ENCODE measurements at places on chromosomes 7 and 10.
A peak's percentile ranks its signal among the peaks of the same experiment; 100 is the strongest.

- no peak for DNase-seq
These were observed 104.0 kb downstream of the GRM3 start for GRCh38 chr7:86747698-86748097.

DNA sequence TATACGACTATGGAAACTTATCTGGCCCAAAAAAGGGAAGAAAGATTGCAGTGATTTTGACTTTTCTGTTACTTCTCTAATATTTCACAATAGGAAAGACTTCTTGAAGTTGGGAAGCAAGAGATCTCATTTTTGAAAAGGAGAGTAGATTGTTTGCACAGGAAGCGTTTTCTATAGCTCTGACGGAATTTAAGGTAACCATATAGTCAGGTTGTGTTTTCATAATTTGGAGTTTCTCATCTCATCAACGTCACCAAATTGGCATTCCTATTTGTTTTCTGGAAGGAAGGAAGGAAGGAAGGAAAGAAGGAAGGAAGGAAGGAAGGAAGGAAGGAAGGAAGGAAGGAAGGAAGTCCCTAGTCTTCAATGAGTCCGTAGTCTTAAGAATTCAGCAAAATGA, 732.0 kb downstream of the XPNPEP1 start:
- DNase-seq = no peak

GRCh38 chr10:72277996-72278667, 4.4 kb downstream of the DDIT4 start:
- no peak for DNase-seq

DNA sequence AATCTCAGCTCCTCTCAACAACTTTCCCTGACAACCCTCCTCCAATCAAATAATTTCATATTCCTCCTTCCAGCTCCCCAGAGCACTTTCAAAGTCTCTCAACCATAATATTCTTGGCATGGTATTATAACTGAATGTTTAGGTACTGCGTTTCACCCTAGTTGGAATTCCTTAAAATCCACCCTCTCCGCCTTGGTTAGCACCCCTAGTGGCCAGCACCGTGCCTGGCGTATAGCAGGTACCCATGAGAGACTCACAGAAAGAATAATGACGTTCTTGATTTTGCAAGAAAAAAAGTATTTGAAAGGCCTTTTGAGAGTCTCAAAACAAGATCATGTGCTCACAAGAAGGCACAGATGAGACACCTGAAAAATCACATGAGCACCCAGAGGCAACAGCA, 50.9 kb downstream of the GLI3 start:
- DNase-seq = no peak

DNA sequence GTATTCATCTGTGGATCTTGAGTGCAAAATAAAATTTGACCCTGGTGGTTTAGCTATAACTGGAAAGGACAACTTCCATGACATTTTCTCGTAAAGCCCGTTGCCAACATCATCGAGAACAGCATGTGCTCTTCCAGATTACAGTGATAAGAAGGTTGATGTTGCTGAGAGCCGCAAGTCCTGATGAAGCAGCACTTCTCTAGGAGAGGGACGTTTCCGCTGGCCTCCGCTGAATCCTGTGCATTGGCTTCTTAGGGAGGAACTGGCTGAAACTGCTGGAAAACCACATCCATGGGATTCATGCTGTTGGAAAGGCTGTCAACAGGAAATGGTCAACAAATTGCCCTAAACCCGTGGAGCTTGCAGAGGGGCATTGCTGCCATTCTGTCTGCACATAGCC, 21.4 kb upstream of the ABCB5 start:
- DNase-seq = no peak

DNA sequence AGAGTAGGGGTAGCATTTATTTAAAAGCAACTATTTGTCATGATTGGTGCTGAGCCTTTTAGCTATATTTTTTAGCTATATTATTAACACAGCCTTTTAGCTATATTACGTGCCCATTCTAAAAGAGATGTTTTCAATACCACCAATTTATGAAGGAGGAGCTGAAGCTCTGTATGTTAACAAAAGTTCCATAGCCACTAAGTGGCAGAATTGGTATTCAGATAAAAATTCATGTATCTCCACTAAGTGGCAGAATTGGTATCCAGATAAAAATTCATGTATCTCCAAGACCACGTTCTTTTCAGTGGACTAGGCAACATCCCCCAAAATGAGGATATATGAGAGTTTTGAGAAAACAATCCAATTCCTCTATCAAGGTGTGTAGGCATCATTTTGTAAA, 268.6 kb downstream of the HGF start:
- DNase-seq = peak; percentile 28

DNA sequence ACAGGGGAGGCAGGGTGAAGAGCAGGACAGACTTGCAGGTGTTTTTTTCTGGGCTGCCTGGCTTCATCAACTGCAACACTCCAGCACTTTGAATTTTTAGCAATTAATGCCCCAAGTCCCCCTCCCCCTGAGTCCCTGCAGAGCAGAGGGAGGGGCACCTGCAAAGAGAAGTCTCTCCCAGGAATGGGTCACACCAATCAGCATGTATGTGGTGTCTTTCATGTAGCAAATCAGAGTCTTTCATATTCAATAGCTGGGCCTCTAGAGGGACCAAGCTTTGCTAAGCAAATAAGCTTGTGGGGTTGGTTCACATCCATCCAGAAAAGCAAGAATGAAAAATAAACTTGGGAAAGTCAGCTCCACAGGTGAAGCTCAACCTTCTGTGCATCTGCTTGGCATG, 90.7 kb downstream of the PARP12 start:
- DNase-seq = no peak

DNA sequence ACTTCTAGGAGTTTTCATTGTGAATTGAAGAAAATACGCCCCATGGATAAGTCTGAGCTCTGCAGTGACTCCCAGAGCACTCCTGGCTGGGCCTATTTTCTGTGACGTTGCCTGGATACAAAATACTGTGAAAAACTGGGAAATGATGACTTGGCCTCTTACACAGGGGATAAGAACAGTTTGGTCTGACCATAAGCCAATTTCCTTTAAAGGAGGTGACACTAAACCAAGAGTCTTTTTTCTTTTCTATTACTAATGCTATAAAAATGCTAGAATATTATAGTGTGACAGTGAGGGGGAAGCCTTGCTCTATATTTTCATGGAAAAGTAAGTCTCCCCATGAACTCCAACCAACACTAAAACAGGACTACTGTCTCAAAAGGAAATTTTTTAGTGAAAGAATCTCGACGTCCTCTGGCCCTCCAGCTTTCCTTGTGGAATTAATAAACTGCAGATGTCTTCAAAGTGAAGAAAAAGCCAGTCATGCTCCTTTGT, 45.5 kb downstream of the MYOF start:
- DNase-seq = peak; percentile 59

DNA sequence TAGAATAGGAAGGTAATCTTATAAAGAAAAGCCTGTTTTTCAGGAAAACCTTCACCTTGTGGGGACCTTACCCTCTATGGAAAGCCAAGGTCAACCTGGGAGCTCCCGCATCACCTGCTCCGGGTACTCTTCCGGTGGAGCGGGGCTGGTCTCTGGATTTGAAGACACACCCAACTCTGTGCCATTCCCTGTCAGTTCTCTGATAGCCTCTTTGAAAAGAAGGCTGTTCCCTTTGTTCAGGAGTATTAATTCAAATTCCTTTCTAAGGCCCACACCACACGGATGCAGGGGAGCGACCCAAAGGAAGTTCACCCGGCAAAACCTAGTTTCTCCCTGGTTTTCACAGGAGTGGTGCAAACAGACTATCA, 10.7 kb downstream of the CTBP2 start:
- DNase-seq = no peak

DNA sequence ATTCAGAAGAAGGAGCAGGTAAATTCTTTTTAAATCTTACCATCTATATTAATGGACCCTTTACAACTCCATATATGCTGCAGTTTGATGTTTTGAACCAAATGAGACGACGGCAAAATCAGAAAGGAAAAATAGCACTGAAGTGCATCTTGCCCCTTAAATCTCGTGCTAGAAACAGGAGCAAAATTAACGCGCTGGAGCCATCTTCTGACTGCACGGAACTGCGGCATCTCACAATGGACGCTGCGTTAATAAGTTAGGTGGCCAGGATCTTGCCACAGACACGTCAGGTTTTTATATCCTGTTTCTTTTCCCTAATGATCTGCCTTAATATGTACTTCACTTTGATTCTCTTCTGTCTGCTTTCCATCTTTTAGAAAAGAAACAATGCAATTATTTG, 354.5 kb downstream of the TFEC start:
- DNase-seq = no peak

- no peak for DNase-seq
These were observed 453.5 kb downstream of the AUTS2 start for GRCh38 chr7:70051726-70052125.

GRCh38 chr10:11424456-11425295, 186.8 kb downstream of the USP6NL start:
- DNase-seq = peak; percentile 33

- DNase-seq = peak; percentile 24
These were observed 291.2 kb downstream of the KIF20B start for GRCh38 chr10:89992575-89992974.

GRCh38 chr10:130036296-130037065, 72.4 kb upstream of the EBF3 start:
- DNase-seq = no peak

DNA sequence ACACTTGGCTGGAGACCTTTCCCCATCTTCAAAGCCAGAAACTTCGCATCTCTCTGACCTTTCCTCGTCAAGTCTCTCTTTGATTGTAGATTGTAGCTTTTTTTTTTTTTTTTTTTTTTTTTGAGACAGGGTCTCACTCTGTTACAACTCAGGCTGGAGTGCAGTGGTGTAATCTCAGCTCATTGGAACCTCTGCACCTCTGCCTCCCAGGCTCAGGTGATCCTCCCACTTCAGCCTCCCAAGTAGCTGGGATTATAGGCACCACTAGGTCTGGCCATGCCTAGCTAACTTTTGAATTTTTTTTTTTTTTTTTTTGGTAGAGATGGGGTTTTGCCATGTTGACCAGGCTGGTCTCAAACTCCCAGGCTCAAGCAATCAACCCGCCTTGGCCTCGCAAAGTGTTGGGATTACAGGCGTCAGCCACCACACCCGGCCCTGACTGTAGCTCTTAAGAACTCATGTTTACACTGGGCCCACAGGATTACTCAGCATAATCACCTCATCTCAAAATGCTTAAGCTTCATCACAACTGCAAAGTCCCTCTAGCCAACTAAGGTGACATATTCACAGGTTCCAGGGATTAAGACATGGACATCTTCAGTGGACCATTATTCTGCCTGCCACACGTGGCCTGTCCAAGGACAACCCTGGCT, 11.7 kb downstream of the POLL start:
- DNase-seq = no peak

DNA sequence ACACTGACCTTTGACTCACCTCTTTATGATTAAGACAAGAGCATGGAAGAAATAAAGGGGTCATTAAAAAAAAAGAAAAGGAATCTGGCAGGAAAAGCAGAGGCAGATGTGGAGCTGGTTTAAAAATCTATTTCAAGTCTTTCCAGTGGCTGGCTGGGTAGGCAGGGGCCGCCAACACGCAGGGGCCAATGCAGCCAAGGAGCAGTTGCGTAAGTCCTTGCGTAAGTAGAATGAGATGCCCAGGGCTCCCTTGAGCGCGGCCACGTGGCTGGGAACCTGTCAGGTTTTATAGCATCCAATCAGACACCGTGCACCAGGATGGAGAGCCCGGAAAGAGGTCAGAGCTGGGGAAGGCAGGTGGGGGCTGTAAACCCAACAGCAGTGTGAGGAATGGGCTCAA, 123.8 kb upstream of the INSYN2A start:
- DNase-seq = no peak

DNA sequence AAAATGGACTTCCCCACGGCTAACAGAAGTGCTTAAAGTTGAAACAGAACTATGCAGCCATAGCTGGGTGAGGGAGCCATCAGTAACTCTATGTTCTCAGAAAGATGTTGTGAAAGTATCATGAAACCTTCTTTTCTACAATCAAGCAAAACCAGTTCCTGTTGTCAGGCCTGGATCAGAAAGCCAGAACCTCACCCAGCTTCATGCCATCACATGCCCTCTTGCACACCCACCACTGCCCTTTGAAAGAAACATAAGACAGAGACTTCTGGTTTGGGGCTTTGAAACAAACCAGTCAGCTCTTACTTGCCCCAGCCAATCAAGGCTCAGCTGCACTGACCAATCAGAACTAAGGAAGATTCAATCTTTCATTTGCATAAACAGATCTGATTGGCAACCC, 230.8 kb upstream of the FERD3L start:
- no peak for DNase-seq

GRCh38 chr10:96890172-96890513, 58.0 kb downstream of the LCOR start:
- DNase-seq = peak; percentile 46

DNA sequence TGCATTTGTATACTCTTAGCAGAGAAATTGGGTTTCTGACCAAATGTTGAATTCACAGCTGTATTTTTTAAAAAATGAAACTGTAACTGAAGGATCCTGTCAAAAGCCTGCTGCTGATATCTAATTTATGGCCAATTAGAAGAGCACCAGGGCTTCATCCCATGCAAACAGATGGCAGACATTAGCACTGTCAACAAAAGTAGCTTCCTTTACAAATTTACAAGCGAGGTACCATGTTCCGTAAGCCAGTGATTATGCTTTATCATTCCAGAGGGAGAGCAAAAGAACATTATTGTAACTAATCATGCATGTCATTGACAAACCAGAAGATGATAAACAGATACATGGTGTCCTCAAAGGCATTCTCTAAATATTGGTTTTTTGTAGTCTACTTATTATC, 177.2 kb upstream of the DKK1 start:
- no peak for DNase-seq

- no peak for DNase-seq
These were observed 84.7 kb downstream of the CHST15 start for GRCh38 chr10:124008681-124009080.

DNA sequence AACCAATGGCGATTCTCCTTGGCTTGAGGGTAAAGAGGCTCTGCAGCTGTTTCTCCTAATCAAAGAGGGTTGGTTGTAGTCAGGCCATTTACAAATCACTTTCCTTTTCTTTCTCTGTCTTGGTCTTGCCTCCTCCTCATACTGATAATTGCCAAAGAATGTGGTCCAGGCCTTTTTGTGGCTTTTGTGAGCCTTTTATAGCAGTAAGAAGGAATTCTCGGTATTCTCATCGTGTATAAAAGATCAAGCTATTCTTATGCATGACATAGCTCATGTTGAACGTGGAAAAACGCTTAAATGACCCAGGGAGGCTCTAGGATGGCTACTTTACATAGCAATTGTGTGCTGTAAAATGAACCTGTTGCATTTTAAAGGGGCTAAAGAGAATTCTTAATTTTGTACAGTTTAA, 62.6 kb downstream of the RBM20 start:
- DNase-seq = no peak

- DNase-seq = no peak
These were observed 41.4 kb upstream of the ZMIZ1 start for GRCh38 chr10:79027147-79028055.

DNA sequence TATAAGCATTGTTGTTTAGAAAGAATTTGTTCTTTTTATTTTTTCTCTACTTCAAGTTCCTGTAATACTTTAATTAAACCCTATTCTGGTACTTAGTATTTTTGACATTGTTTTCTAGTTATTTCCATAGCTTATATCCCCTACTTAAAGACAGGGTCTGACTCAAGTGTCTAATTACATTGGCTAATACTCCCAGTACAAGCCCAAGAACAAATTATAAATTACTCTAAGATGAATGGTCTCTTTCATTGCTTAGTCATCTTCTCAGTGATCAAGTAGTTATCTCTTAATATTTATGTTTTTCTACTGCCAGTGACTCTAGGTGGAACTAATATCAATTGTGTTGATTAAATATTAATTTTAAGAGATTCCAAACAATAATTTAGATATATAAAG, 21.6 kb downstream of the AHR start:
- DNase-seq = no peak

GRCh38 chr7:133461421-133461820, 208.5 kb downstream of the EXOC4 start:
- DNase-seq = no peak
